Brain pericyte (primary cell): ENCODE measurements at places on chromosomes 1 and 21.

- no peak for DNase-seq
These were observed 372.7 kb downstream of the BRINP3 start for GRCh38 chr1:190104961-190105360.

- no peak for DNase-seq
These were observed 59.6 kb downstream of the RPS6KC1 start for GRCh38 chr1:213110349-213111300.

- DNase-seq, result no peak
These were observed 14.7 kb upstream of the AHCYL1 start for GRCh38 chr1:109969907-109970306.

DNA sequence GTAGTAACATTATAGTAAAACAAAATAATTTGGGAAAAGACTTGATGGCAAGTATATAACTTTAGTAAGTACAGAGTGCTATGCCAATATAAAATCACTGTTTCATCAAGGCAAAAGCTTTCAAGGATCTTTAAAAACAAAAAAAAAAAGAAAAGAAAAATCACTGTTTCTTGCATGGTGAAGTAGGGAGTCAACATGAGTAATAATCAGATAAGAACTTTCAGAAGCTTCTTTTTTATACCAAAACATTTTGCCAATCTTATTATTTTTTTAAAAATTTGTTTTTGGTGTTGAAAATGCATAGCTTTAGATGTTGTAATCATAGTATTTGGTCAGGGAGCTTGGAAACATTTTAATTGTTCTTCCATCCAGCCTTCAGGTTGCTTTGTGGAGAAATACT, 37.2 kb downstream of the CAMSAP2 start:
- no peak for DNase-seq

DNA sequence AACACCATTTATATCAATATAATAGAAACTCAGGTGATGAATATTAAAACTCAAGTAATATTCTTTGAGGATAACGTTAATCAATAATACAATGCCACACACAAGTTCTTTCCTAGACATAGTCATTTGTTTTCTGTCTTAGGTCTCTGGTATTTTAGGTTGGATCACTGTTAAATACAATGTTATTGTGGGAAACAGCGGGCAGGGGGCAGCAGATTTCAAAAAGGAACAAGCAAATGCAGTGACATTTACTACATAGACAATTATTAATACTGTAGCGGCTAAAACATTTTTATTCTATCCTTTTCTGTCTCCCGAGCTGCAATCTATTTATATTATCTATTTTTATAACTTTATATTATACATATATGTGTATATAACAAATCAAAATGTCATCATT, 186.4 kb upstream of the ZNHIT6 start:
- DNase-seq, result peak; percentile 1
